ENCODE measurements at places on chromosomes 12 and 14. TPM values are rescaled to one million over a fixed set of nuclear protein-coding genes. Genes with fewer than 3 reads are reported as not detected.

- H3K4me1 ChIP-seq = no peaks in the 10 kb centered on the region
- no peak for DNase-seq
- peaks cover 11% of the 10 kb centered on the region for H3K27me3 ChIP-seq
These were observed 5.9 kb upstream of the CLEC4E start for GRCh38 chr12:8546591-8546990.

Gene OR6C2
- total RNA-seq = not detected

- peak; percentile 8 for DNase-seq
- H3K36me3 ChIP-seq = no peaks in the 10 kb centered on the region
- no peak overlapping the region for H3K4me3 ChIP-seq
- H3K27me3 ChIP-seq = no peaks in the 10 kb centered on the region
These were observed 178.6 kb downstream of the SNAPC1 start for GRCh38 chr14:61940666-61941420.

Gene CMA1
- total RNA-seq = not detected

GRCh38 chr14:24439830-24440605 lies 2.6 kb downstream of the SDR39U1 start:
- DNase-seq = no peak
- H3K4me1 ChIP-seq = peaks cover 40% of the 10 kb centered on the region
- H3K4me3 ChIP-seq = peak overlapping the region; percentile 10
- H3K36me3 ChIP-seq = peaks cover 5% of the 10 kb centered on the region

DNA sequence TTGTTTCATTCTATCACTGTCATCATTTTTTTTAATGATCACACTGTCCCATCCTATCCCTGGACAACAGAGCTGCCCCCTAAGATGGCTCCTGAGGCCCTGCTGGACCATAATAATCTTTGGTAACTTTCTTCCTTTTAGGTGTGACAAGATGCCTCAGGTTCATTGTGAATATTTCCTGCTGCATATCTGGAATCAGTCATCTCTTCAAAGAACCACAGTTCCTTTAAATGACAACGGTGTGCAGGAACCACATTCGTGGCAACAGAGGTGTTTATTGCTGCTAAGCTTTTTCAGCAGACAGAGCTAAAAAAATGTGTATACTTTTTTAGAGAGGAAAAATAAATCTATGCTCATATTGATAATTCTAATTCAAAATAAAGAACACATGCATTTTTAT lies 312.9 kb downstream of the MED13L start:
- no peaks in the 10 kb centered on the region for H3K27me3 ChIP-seq
- H3K36me3 ChIP-seq = peaks cover 25% of the 10 kb centered on the region
- no peak overlapping the region for H3K4me3 ChIP-seq
- H3K4me1 ChIP-seq = no peaks in the 10 kb centered on the region
- H3K27ac ChIP-seq = no peak overlapping the region

- no peaks in the 10 kb centered on the region for H3K27me3 ChIP-seq
- H3K36me3 ChIP-seq = peaks cover 5% of the 10 kb centered on the region
- no peak overlapping the region for H3K4me3 ChIP-seq
- no peak overlapping the region for H3K27ac ChIP-seq
These were observed 465.9 kb downstream of the BCAT1 start for GRCh38 chr12:24482882-24483604.

DNA sequence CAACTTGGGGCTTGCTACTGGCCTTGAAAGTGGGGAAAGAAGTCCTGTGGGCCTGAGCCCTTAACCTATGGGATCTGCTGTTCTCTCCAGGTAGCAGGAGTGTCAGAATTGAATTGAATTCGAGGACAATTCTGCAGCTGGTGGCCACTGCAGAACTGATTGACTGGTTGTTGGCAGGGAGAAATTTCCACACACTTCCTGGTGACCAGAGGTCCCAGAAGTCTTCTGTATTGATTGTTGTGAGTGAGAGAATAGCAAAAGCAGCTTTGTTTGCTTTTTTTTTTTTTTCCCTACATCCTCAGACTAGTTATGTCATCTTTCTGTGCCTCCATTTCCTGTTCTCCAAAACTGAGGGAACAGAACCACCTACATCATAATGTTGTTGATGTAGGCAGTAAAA lies 64.1 kb downstream of the PRICKLE1 start:
- no peak for DNase-seq
- H3K4me3 ChIP-seq = no peak overlapping the region
- H3K36me3 ChIP-seq = no peaks in the 10 kb centered on the region
- H3K4me1 ChIP-seq = peaks cover 12% of the 10 kb centered on the region

GRCh38 chr14:99819514-99819913 lies 26.3 kb downstream of the EML1 start:
- no peaks in the 10 kb centered on the region for H3K27me3 ChIP-seq
- H3K27ac ChIP-seq = no peak overlapping the region
- H3K36me3 ChIP-seq = no peaks in the 10 kb centered on the region
- no peak for DNase-seq
- no peak overlapping the region for H3K4me3 ChIP-seq
